ENCODE measurements at places on chromosomes 2 and 18. TPM values are rescaled to one million over a fixed set of nuclear protein-coding genes. Genes with fewer than 3 reads are reported as not detected.

TRPM8 gene
- total RNA-seq, result not detected

PPIG gene
- total RNA-seq, result 66.0 TPM

ASAP2 gene
- 14.8 TPM for total RNA-seq

NR4A2 gene
- 213 TPM for total RNA-seq

C2orf74 gene
- 3.9 TPM for total RNA-seq

DNA sequence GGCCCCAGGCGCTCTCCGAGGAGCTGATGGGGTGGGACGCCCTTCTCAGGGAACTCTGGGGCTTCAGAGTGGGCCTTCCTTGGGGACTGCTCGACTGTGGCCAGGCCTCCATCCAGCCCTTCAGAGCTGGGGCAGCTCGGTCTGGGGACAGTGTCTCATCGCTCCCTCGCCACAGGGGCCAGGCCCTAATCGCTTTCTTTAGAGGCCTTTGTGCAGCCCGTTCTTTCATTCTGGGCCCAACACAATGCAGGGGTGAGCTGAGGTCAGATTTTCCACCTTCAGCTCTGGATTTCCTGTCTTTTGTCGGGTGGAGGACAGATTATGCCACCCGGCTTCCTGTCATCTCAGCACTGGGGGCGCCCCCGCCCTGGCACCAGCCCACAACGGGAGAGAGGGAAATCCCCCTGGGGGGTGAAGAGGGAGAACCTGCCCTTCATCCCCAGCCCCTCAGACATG, 25.2 kb downstream of the MYCN start:
- DNase-seq, result no peak

DNA sequence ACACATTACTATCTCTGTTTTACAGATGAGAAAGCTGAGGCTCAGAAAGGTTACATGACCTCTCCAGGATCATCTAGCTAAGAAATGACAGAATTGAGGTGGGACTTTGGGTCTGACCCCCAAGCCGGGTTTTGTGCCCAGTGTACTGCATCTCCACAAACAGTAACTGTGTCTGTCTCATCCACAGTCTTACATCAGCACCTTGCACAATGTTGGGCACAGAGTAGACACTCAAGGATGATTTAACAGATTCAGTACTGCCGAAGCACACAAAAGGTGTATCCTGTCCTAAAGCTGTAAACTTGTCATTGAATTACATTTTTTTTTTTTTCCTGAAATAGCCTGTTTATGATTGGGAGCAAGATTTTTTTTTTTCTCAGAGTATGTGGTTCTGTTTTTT, 84.8 kb downstream of the ADCYAP1 start:
- DNase-seq, result no peak

- no peak for DNase-seq
Observed at GRCh38 chr2:238296638-238297457, 8.4 kb upstream of the PER2 start.

DNA sequence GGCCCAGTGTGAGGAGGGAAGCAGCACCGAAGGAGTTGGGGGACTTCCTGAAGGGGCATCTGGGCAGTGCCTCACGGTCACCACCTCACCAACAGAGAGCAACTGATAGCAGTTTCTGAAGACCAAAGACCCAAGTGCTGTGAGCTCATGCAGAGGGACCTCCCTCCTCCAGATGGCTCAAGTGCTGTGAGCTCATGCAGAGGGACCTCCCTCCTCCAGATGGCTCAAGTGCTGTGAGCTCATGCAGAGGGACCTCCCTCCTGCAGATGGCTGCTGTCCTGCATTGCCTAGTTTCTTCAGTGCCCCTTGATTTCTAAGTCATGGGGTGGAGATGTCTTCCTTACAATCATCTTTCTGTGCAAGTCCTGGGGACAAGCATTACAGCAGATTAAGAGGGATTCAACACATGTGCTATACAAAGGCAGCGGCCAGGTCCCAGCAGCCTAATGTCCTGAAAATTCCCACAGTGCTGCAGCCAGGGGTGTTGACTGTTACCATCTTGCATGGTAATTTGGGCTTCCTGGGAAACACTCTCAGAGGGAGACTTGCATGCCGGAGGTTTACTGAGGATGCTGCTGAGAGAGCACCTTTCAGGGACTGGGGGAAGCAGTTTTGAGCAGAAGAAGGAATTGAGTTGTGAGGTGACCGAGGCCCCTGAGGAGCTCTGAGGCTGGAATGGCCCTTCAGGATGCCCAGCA, 409.3 kb downstream of the GALR1 start:
- no peak for DNase-seq

DNA sequence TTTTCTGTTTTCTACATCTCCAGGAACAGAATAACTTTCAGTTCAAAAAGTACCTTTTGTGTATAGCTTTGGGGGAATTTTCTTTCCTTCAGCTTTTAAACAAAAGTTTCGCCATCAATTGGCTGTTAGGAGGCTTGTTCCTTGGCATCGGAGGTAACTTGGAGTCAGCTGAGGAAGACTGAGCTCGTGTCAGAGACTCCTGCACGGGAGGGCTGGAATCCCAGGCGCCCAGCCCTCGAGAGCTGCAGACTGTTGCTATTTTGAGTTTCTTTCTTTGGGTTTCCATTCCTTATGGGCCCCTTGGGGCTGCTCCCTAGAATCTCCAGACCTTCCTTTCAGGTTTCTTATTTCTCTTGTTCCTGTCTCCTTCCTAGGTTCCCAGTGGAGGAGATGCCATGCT, 8.1 kb downstream of the EMILIN2 start:
- DNase-seq, result no peak

DNA sequence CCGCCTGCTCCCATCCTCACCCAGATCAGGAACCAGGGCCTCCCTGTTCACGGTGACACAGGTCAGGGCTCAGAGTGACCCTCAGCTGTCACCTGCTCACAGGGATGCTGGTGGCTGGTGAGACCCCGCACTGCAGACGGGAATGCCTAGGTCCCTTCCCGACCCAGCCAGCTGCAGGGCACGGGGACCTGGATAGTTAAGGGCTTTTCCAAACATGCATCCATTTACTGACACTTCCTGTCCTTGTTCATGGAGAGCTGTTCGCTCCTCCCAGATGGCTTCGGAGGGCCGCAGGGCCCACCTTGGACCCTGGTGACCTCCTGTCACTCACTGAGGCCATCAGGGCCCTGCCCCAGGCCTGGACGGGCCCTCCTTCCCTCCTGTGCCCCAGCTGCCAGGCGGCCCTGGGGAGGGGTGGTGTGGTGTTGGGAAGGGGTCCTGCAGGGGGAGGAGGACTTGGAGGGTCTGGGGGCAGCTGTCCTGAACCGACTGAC, 31.7 kb downstream of the GPC1 start:
- DNase-seq, result no peak

GRCh38 chr2:70523672-70523995, 30.0 kb downstream of the TGFA start:
- no peak for DNase-seq

DNA sequence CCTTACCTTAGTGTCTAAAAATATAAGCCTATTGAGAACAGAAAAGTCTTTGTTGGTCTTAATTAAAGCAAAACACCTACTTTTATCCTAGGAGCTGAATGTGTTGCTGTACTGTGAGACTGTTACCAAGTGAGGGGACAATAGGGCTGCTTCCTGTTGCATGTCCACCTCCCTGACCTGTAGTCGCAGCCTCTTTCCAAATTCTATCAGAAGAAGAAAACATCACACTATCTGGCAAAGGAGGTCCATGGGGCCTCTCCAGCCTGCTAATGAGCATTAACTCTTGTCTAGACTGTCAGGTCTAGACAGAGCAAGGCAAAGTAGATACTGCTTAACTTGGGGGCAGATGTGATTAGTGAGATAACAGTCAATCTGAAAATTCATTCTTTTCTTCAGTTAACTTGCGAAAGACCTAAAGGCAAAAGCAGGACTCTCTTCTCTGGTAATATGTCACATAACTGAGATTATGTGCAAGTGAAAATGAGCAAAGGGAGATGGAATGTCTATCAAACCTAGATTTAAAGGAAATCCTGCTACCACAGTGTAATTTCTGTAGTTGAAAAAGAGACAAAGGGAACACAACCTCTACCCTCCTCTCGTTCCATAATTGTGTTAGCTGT, 66.9 kb downstream of the CDH20 start:
- no peak for DNase-seq

DNA sequence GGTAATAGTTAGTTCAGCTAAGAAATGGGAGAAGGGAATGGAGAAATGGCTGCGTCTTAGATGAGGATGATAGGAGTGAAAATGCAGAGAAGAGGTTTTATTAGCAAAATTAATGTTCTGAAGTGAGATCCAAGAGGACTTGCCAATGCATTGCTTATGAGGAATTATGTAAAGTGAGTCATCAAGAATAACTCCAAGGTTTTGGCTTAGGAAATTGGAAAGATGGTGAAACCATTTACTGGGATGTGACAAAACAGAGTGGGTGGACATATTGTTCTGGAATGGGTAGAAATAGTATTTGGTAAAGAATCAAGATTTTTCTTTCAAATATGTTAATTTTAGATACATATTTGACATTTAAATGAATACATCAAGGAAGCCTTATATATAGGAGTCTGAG, 306.6 kb upstream of the CYRIA start:
- no peak for DNase-seq

DNA sequence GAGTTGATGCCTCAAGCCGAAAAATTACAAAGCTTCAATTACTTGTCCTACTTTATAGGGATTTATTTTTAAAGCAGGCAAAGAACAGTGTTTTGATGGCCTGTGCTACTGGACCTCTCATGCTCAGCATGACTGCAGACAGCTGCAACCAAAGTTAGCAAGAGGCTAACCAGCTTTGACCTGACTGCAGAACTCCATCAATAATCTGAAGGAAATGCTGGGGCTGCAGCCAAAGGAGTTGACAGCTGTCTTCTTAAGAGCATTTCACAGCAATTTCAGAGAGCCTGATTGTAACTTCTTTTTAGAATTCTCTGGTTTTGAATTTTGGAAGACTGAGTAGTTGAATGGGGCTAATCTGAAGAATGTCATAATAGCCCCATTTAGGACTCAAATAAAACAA, 46.5 kb upstream of the SESTD1 start:
- DNase-seq, result no peak

GRCh38 chr18:59357928-59358327, 1.1 kb downstream of the LMAN1 start:
- DNase-seq, result no peak

GRCh38 chr2:57376985-57377384, 669.6 kb upstream of the VRK2 start:
- DNase-seq, result no peak

- DNase-seq, result no peak
Observed at GRCh38 chr18:58298251-58299134, 254.5 kb downstream of the NEDD4L start.

DNA sequence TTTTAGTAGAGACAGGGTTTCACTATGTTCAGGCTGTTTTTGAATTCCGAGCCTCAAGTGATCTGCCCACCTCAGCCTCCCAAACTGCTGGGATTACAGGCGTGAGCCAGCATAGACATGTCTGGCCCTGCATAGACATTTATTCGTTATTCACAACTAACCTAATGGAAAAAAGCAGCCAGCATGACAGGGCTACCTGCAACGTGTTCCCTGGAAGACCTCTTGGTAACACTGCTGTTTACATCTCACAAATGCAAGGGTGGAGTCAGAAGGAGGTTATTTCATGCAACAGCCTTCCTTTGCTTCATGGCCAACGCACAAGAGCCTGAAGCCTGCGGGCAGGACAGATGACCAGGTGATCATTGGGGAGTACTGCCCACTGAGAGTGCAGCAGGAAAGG, 9.2 kb downstream of the SERPINE2 start:
- DNase-seq, result no peak

GRCh38 chr2:134195341-134195740, 58.5 kb upstream of the MGAT5 start:
- no peak for DNase-seq

DNA sequence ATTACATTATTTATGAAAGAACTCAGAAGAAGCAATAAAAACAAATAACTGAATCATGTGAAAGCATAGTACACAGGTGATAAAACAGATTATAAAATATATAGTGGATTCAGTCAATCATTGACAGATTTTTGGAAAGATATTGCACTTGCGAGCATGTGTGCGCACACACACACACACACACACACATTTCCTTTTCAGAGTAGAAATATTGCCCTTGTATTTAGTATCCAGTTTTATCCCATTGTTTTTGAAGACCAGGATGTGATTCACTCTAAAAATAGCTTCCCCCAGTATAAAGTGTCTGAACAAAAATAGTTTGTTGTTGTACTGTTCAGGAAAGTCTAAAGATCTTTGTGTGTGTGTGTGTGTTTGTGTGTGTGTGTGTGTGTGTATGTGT, 145.5 kb downstream of the CALCRL start:
- DNase-seq, result no peak

DNA sequence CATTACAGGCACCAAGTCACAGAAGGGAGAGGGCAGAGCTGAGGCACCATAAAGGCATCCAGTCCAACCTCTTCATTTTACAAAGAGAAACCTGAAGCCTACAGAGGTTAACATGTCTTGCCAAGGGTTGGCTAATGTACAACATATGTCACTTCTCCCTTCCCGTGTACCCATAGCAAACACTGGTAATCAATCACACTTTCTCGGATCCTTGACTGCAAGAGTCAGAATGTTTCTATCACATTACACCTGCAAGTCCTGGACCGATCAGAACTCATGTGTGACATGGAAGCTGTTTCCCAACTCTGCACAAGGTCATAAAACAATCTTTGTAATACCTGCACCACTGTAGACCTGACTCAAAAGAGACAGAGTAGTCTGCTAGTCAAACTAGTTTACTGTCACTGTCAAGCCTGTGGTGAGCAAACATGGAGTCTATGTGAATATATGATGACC, 6.0 kb downstream of the ANKRD44 start:
- DNase-seq, result no peak
